Mammary epithelial cell (primary cell): ENCODE measurements at places on chromosomes 6 and 20. TPM values are rescaled to one million over a fixed set of nuclear protein-coding genes. Genes with fewer than 3 reads are reported as not detected.

DNA sequence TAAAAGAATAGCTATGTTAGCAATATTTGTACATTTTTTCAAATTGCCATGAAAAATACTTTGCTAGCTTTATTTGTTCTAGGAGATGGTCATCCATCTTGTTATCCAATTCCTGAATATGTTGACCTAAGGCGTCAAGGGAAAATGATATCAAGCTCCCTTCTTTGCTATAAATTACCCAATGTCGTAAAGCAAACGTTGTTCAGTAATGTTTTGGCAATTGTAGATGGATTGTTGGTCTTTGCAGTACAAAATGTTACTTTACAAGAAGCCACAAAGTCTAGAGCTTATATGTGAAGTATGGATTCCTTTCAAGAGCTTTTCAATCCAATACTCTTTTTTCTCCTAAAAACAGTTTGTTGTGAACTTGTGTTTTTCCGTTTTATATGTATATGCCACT is 3.3 kb downstream of the NCR2 start:
- no peak for DNase-seq

GRCh38 chr20:33359399-33360261 is 41.7 kb downstream of the CDK5RAP1 start:
- DNase-seq: no peak

DNA sequence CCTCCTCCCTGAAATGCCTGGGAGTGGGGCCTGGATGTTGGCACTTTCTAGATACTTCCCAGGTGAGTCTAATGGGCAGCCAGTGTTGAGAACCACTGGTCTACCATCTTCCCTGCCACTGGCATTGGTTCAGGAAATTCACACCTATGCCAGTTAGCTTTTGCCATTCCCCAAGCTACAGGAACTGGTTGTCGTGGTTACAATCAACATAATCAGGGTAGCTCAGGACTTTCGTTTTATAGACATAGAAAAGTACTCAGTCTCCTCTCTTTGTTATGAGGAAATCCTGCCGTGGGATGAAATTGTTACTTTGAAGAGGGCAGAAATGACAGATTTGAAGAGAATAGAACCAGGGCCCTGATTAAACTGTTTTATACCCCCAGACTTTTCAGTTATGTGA is 127.9 kb upstream of the FOXO3 start:
- DNase-seq: no peak

- DNase-seq: no peak
Observed at GRCh38 chr20:55271371-55271770, 733.9 kb downstream of the CBLN4 start.

DNA sequence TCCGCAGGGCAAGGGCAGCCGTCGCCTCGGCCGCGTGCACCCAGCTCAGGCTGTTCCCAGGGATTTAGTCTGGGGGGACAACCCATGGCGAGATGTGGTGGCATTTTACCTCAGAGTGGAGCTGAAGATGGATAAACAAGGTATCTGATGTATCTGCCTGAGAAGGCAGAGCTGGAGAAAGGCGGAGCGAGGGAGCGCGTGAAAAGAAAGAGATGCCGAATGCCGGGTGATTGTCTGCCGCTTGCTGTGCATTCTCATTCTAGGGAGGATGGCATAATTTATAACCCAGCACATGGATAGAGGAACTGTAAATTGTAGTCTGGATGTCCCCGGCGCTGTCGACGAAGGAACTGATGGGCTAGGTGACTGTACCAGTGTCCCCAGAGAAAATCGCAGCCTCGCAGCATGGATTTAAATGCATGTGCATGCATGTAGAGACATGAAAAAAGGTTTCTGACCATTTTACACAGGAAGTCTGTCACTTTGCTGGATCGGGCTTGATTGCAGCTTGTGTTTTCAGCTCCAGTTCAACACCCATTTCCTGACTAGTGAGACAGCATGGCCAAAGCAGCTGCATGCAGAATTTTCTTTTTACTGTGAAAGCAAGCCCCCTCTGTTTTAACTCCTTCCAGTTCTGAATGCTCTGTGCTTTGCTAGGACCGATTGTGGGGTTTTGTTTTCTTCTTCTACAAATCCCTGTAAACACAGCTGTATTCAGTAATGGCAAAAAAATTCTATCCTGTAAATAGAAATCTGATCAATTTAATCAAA is 149.7 kb downstream of the PRL start:
- DNase-seq: no peak

- no peak for DNase-seq
Observed at GRCh38 chr6:109676724-109677123, 14.3 kb downstream of the AK9 start.

DNA sequence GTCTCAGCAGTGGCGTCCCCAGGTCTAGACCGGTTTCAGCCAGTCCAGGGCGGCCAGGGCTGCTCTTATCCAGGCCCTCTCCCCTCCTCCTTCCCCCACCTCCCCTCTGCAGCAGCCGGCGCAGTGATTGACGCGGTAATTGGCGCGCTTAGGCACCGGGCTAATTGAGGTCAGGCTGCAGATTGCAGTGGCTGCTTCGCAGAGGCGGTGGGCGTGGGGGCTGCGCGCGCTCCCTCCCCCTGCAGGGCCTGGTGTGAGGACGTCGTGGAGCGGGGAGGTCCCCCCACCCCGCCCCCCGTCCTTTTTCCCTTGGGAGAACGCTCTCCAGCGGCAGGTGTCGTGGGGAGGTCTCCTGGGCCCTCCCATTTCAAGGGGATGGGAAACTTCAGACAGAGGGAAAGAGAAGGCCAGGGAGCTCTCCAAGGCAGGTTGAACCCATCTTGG is 70.4 kb upstream of the BLCAP start:
- DNase-seq: no peak

DNA sequence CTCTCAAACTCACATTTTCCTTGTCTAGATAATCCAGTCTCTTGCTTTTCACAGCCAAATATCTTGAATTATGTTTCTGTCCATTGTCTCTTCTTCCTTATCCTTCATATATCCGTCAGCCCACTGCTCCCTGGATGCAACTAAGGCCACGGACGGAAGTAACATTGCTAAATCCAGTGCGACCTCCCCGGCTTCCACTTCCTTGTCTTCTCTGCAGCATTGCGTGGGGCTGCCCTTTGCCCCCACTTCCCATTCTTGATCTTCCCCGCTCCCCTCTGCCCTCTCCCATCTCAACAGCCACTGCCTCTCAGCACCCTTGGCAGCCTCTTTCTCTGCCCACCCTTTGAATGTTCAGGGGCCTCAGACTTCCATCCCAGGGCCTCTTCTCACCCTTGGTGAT is 190.4 kb upstream of the UST start:
- DNase-seq: no peak

DNA sequence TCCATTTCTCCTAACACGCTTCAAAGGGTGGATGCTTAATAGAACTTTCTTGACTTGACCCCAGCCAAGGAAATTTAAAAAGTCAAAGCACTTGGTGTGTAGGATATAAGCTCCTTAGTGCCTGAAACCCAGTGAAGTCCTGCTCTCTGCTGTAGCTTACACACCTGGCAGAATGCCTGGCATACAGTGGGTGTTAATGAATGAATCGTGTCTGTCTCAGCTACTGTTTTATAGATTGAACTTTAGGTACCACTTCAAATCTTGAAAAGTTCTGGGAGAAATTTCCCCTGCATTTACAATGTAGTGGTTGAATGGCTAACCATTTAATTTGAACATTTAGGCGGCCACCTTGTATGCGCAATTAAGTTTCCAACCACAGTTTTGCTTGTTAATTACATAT is 70.5 kb upstream of the ZNF217 start:
- no peak for DNase-seq

DNA sequence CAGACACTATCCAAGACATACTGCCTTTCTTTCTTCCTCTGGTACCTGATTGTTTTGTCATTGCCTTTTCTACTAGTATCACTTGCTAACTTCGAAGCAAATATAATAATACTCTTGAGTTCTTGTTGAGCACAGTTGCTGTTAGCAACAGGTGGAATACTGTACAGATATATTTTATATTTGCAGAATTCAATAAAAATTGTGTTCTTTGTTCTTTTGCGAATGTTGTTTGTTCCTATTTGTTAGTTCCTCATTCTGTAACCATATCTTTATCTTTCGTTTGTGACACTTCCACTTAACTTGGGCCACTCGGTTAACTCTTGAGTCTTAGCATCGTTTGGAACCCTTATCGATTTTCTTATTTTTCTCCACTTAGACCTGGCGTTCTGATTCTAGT is 868 bp downstream of the CYB5R4 start:
- DNase-seq: no peak

DNA sequence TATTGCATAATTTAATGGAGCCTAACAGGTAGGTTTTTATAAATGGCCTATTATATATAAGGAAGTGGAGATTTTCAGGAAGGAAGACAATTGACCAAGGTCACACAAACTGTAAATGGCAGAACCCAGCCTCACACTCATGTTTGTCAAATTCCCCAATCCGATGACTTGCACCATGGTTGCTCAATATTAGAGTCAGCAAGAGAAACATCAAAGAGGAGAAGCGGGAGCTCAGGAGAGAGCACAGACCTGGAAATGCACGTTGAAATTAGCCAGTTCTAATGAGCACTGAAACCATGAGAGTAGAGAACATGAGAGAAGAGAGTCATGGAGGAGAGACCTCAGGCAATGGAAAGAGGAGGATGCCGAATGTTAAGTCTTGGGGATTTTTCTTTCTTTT is 13.5 kb upstream of the MLIP start:
- DNase-seq: no peak

- peak; percentile 83 for DNase-seq
Observed at GRCh38 chr6:25017486-25017885, 81.7 kb upstream of the RIPOR2 start.

Gene SSTR4
- not detected in 2 replicates for total RNA-seq

Gene TOMM34
- 46.3 and 54.0 TPM in 2 replicates for total RNA-seq

Gene PRSS16
- 4.8 TPM for total RNA-seq

Gene TCF21
- not detected in 2 replicates for total RNA-seq

Gene CFAP61
- total RNA-seq: 0.67 TPM

Gene BANF2
- not detected in 2 replicates for total RNA-seq

Gene NELFCD
- 58.7 and 69.7 TPM in 2 replicates for total RNA-seq

Gene FNDC1
- total RNA-seq: 0.33 TPM

Gene SGK2
- not detected in 2 replicates for total RNA-seq
